ENCODE measurements at places on chromosomes 16 and 17. TPM values are rescaled to one million over a fixed set of nuclear protein-coding genes. Genes with fewer than 3 reads are reported as not detected.

MEOX1 gene
- total RNA-seq, result 0.45 TPM

AKTIP gene
- total RNA-seq, result 24.4 TPM

EVI2B gene
- total RNA-seq, result 15.0 TPM

CASKIN1 gene
- 7.2 TPM for total RNA-seq

ACSM5 gene
- not detected for total RNA-seq

KRTAP4-3 gene
- not detected for total RNA-seq

GP2 gene
- total RNA-seq, result not detected

PRR15L gene
- total RNA-seq, result not detected

BRICD5 gene
- total RNA-seq, result 6.6 TPM

BEAN1 gene
- total RNA-seq, result not detected

DNA sequence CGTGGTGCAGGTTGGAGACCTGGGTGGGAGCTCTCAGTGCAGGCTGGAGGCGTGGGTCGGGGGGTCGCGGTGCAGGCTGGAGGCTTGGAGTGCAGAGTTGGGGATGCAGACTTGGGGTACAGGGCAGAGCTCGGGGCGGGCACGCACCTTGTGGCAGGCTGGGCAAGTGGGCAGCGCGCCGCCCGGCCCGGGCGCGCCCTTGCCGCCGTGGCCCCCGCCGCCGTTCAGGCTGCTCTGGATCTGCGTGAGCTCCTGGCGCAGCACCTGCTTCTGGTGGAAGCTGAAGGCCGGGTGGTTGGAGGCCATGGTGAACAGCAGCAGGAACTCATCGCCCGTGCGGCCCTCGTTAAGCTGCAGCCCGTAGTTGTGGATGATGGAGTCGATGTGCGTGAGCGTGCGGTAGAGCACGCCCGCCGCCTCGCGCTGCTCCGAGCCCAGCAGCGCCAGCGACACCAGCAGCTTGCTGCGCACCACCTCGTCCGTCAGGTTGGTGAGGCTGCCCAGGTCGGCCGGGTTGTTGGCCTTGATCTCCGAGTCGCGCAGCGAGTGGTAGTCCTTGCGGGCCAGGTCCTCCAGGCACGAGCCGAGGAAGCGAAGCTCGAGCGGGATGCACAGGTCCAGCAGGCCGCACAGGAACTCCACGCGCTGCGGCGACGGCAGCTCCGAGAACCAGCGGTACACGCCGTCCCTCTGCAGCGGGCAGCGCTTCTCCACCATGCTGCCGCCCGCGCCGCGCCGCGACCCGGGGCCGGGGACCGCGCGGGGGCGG lies 1.1 kb downstream of the ZCCHC14 start:
- peaks cover 4% of the 10 kb centered on the region for H3K36me3 ChIP-seq
- peak overlapping the region; percentile 78 for H3K4me3 ChIP-seq
- H3K27me3 ChIP-seq, result peaks cover 6% of the 10 kb centered on the region
- peaks cover 56% of the 10 kb centered on the region for H3K4me1 ChIP-seq

DNA sequence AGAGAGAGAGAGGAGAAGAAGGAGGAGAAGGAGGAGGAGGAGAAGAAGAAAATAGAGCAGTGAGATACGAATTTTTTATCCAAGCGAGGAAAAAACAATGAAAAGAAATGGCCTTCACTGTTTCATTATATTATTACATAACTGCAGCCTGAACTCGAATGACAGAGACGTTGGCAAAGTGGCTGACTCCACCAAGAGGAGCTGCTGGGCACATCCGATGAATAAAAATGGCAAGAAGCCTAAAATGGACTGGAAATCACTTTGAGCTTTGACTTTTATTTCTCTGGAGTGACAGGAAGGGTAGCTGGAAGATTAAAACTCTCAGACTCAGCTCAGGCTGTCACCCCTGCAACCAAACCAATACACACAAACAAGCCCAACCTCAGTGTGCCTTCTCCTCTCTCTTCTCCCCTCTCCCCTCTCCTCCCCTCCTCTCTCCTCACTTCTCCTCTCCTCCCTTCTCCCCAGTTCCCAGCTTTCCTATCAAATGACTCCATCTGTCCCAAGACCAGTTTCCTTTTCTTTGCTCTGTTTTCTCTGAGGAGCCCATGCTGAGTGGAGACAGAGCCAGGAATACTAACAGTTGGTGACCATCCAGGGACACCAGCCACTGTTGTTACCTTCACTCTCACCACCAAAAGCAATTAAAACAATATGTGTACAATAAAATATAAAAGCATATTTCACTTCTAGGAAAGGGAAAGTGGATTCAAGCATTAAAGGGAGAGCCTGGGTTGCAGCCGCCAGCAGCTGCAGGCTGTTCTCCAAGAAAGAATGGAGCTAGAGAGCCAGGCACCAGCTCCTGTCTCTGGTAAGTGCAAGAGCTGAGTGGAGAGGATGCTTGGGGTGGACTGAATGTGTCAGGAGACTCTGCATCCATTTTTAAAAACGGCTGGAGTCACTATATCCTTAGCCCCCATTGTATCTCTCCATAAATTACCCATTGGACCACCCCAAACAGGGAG lies 51.2 kb downstream of the SOX9 start:
- no peak overlapping the region for H3K4me3 ChIP-seq
- no peak for DNase-seq
- H3K27ac ChIP-seq, result no peak overlapping the region
- H3K4me1 ChIP-seq, result no peaks in the 10 kb centered on the region

- no peaks in the 10 kb centered on the region for H3K27me3 ChIP-seq
- H3K4me1 ChIP-seq, result no peaks in the 10 kb centered on the region
- no peak overlapping the region for H3K4me3 ChIP-seq
- H3K36me3 ChIP-seq, result no peaks in the 10 kb centered on the region
- no peak overlapping the region for H3K27ac ChIP-seq
Observed at GRCh38 chr16:76444832-76445231, 167.6 kb downstream of the CNTNAP4 start.

GRCh38 chr16:84434800-84435199 lies 66.5 kb downstream of the ATP2C2 start:
- H3K4me3 ChIP-seq, result no peak overlapping the region
- no peaks in the 10 kb centered on the region for H3K36me3 ChIP-seq
- H3K27ac ChIP-seq, result no peak overlapping the region
- peaks cover 5% of the 10 kb centered on the region for H3K27me3 ChIP-seq
- no peaks in the 10 kb centered on the region for H3K4me1 ChIP-seq

DNA sequence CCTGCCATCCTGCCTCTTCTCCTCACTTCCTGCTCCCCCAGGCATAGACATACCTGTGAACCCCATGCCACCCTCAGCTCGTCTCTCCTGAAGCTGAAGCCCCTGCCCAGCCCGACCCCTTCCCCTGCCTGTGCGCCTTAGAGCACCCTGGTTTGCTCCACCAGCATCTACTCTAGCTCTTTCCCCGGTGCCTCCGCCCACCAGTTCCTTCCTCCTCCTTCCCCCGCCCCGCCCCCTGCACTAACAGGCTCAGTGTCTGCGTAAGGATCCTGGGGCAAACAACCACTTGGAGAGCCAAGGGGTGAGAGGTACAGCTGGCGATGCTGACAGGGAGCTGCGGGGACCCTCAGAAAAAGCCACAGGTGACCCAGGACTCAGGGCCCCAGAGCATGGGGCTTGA lies 1.9 kb downstream of the GPR142 start:
- peak; percentile 86 for DNase-seq
- peak overlapping the region; percentile 42 for H3K27ac ChIP-seq
- no peaks in the 10 kb centered on the region for H3K36me3 ChIP-seq
- H3K4me1 ChIP-seq, result peaks cover 15% of the 10 kb centered on the region
- H3K27me3 ChIP-seq, result no peaks in the 10 kb centered on the region

- peak overlapping the region; percentile 80 for H3K4me3 ChIP-seq
- H3K36me3 ChIP-seq, result peaks cover 19% of the 10 kb centered on the region
- peaks cover 29% of the 10 kb centered on the region for H3K4me1 ChIP-seq
- H3K27ac ChIP-seq, result peak overlapping the region; percentile 80
- H3K27me3 ChIP-seq, result no peaks in the 10 kb centered on the region
Observed at GRCh38 chr17:57255182-57255775, 1.0 kb upstream of the MSI2 start.

GRCh38 chr16:191831-192230 lies 11.6 kb downstream of the HBQ1 start:
- no peak overlapping the region for H3K27ac ChIP-seq
- DNase-seq, result no peak
- no peaks in the 10 kb centered on the region for H3K27me3 ChIP-seq
- peaks cover 51% of the 10 kb centered on the region for H3K36me3 ChIP-seq
- H3K4me1 ChIP-seq, result peaks cover 3% of the 10 kb centered on the region

- peak overlapping the region; percentile 17 for H3K27ac ChIP-seq
- H3K36me3 ChIP-seq, result peaks cover 31% of the 10 kb centered on the region
- no peak overlapping the region for H3K4me3 ChIP-seq
- H3K27me3 ChIP-seq, result no peaks in the 10 kb centered on the region
Observed at GRCh38 chr17:64007838-64008282, 9.7 kb downstream of the PRR29 start.

DNA sequence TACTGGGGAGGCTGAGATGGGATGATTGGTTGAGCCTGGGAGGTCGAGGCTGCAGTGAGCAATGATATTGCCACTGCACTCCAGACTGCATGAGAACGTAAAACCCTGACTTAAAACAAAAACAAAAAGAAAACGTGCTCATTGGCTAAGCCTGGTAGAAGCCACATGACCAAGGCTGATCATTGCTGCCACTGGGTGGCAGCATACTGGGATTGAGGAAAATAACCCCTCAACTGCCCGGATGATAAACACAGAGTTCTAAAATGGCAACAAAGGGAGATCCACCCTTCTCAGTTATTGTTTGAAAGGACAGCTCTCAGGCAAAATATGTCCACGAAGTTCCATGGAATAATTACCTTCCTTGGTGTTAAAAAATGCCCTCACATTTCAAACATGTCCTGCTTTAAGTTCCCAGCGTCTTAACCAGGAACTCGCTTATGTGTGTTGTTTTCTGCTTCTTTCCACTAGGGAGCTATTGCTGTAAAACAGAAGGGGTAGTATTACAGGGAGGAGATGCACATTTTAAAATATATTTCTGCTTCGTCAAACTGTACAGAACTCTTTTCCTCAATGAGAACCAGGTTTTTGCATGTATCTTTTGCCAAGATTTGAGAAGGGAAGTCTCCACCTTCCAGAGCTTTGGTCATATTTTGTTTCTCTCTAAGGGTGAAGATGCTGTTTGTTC lies 675.3 kb downstream of the MAF start:
- no peaks in the 10 kb centered on the region for H3K4me1 ChIP-seq
- DNase-seq, result peak; percentile 50
- no peaks in the 10 kb centered on the region for H3K27me3 ChIP-seq

DNA sequence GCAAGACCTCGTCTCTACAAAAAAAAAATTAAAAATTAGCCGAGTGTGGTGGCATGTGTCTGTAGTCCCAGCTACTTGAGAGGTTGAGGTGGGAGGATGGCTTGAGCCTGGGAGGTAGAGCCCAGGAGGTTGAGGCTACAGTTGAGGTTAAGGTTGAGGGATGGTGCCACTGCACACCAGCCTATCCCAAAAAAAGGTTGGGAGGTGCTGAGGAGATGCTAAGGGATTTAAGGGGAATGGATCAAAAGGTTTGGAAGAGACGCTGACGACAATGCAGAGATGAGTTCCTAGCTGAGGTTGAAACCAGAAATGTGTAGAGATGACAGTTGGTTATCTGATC lies 4.7 kb upstream of the NSMCE1 start:
- peaks cover 31% of the 10 kb centered on the region for H3K36me3 ChIP-seq
- peaks cover 57% of the 10 kb centered on the region for H3K4me1 ChIP-seq
- H3K27ac ChIP-seq, result peak overlapping the region; percentile 96
- peak overlapping the region; percentile 54 for H3K4me3 ChIP-seq
- H3K27me3 ChIP-seq, result no peaks in the 10 kb centered on the region
- DNase-seq, result no peak

GRCh38 chr17:29613352-29613837 lies 9.3 kb downstream of the CORO6 start:
- H3K36me3 ChIP-seq, result no peaks in the 10 kb centered on the region
- H3K27me3 ChIP-seq, result peaks cover 2% of the 10 kb centered on the region
- no peak overlapping the region for H3K4me3 ChIP-seq
- peaks cover 31% of the 10 kb centered on the region for H3K4me1 ChIP-seq
- no peak overlapping the region for H3K27ac ChIP-seq

GRCh38 chr17:75116737-75117136 lies 7.0 kb downstream of the ARMC7 start:
- no peaks in the 10 kb centered on the region for H3K27me3 ChIP-seq
- peaks cover 24% of the 10 kb centered on the region for H3K4me1 ChIP-seq
- no peak overlapping the region for H3K4me3 ChIP-seq
- DNase-seq, result no peak
- H3K36me3 ChIP-seq, result peaks cover 17% of the 10 kb centered on the region

DNA sequence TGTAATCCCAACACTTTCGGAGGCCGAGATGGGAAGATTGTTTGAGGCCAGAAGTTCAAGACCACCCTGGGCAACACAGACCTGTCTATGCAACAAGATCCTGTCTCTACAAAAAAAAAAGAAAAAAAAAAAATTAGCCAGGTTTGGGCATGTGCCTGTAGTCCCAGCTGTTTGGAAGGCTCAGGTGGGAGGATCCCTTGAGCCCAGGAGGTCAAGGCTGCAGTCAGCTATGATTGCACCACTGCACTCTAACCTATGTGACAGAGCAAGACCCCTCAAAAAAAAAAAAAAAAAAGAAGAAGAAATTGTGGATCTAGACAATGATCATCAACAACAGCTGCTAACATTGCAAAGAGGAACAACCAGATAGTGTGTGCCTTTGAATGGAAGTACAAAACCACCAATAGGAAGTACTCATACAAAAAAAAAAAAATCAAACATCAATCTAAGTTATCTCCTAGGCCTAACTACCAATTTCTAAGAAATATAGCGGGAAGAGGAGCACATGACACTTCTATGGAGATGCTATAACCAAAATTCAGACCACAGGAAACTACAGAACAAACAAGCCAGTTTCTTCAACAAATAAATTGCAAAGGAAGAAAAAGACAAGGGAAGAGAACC lies 258.7 kb downstream of the MRTFB start:
- H3K27me3 ChIP-seq, result peaks cover 1% of the 10 kb centered on the region
- H3K4me1 ChIP-seq, result no peaks in the 10 kb centered on the region
- no peak overlapping the region for H3K4me3 ChIP-seq
- no peaks in the 10 kb centered on the region for H3K36me3 ChIP-seq

GRCh38 chr17:27952366-27952765 lies 59.2 kb upstream of the LYRM9 start:
- H3K4me3 ChIP-seq, result no peak overlapping the region
- DNase-seq, result no peak
- H3K27me3 ChIP-seq, result peaks cover 3% of the 10 kb centered on the region
- H3K36me3 ChIP-seq, result no peaks in the 10 kb centered on the region
- H3K27ac ChIP-seq, result no peak overlapping the region
- H3K4me1 ChIP-seq, result no peaks in the 10 kb centered on the region

DNA sequence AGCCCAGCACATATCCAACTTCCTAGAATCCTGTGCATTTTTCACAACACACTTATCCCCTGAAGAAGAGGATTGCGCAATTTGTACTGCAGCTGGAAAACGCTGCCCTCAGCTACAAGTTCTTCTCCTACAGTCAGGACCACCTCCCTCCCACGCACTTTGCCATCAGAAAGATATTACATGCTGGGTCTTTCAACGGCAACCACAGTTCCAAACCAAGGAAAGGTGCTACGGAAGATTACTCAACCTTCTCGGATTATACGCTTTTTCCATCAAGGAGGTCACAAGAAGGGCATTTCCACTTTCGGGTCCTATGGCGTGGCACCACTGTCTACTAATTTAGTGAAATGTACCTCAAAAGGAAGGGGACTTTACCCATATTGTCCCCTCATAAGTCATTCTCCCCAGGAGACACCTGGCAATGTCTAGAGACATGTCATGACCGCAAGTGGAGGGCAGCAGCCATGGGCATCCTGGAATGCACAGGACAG lies 35.2 kb downstream of the USP7 start:
- peaks cover 45% of the 10 kb centered on the region for H3K36me3 ChIP-seq
- peak overlapping the region; percentile 34 for H3K27ac ChIP-seq
- H3K4me1 ChIP-seq, result peaks cover 65% of the 10 kb centered on the region
- H3K4me3 ChIP-seq, result no peak overlapping the region
- no peaks in the 10 kb centered on the region for H3K27me3 ChIP-seq
- peak; percentile 68 for DNase-seq

GRCh38 chr16:752007-752312 lies 8.6 kb upstream of the MSLN start:
- no peaks in the 10 kb centered on the region for H3K27me3 ChIP-seq
- H3K4me3 ChIP-seq, result no peak overlapping the region
- H3K4me1 ChIP-seq, result no peaks in the 10 kb centered on the region
- no peaks in the 10 kb centered on the region for H3K36me3 ChIP-seq
- DNase-seq, result no peak
